Spleen (tissue), 13 donors: ENCODE measurements at places on chromosomes 3 and 15. TPM values are rescaled to one million over a fixed set of nuclear protein-coding genes. Genes with fewer than 3 reads are reported as not detected.

Gene MAGEF1
- polyA plus RNA-seq = 38.1 TPM

Gene SLC22A13
- polyA plus RNA-seq = 0.22 TPM

GRCh38 chr3:107822308-107822707 lies 268.5 kb downstream of the CD47 start:
- H3K4me3 ChIP-seq = no peak overlapping the region
- H3K4me1 ChIP-seq = no peaks in the 10 kb centered on the region
- no peak overlapping the region for H3K27ac ChIP-seq
- no peaks in the 10 kb centered on the region for H3K27me3 ChIP-seq

Gene CMTM7
- 38.3 TPM for polyA plus RNA-seq

Gene COL6A5
- polyA plus RNA-seq = not detected

- no peaks in the 10 kb centered on the region for H3K36me3 ChIP-seq
- H3K4me3 ChIP-seq = no peak overlapping the region
- DNase-seq = no peak
- no peaks in the 10 kb centered on the region for H3K4me1 ChIP-seq
- H3K27me3 ChIP-seq = no peaks in the 10 kb centered on the region
- no peak overlapping the region for H3K27ac ChIP-seq
These were observed 8.7 kb downstream of the DAZL start for GRCh38 chr3:16596352-16597032.

Gene A4GNT
- not detected for polyA plus RNA-seq

GRCh38 chr3:3813013-3813412 lies 13.8 kb downstream of the LRRN1 start:
- H3K36me3 ChIP-seq = no peaks in the 10 kb centered on the region
- no peak overlapping the region for H3K27ac ChIP-seq
- no peak overlapping the region for H3K4me3 ChIP-seq
- H3K4me1 ChIP-seq = no peaks in the 10 kb centered on the region

DNA sequence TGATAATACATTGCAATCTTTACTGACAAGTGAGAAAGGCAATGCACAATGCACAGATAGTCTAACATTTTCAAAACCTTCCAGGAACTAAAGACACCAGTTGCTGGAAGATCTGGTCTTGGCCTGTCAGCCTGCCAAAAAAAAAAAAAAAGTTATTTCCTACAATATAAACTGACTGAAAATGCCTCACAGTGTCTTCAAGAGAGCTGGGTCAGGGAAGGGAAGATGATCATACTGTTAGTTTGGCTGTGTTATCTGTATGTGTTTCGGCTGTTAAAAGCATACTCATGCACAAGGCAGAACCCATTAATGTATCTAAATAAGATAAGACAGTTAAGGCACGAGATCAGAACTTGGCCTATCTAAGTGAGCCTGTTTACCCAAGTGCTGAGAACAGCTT lies 673.4 kb downstream of the MECOM start:
- H3K27ac ChIP-seq = no peak overlapping the region
- H3K27me3 ChIP-seq = no peaks in the 10 kb centered on the region
- no peaks in the 10 kb centered on the region for H3K36me3 ChIP-seq
- no peak for DNase-seq
- no peaks in the 10 kb centered on the region for H3K4me1 ChIP-seq

DNA sequence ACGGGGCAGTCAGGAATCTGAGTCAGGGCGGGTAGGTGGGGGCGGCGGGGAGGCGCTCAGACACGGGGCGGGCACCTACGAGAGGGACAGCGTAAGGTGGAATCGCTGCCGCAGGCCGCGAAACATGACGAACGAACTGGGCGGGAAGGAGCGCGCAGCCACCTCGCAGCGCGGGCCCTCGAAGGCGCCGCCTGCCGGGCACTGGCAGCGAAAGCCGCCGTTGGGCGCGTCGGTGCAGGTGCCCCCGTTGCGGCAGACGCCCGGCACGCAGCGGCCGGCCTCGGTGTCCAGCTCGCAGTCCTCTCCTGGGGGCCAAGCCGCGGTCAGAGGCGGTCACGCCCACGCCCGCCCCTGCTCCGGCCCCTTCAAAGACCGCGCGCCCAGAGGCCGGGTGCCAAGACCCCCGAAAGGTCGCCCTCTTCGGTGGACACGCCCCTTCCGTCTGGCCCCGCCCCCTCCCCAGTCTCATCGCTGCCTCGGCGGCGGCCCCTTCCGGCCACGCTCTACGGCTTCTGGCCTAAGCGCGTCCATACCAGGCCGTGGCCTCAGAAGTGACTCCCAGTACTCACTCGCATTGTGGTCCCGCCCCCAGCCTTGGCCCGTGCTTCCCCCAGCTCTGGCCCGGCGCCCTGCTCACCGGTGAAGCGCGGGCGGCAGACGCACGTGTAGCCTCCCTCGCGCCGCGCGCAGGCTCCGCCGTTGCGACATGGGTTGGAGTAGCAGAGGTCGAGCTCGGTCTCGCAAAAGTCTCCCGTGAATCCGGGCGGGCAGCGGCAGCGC lies 6.4 kb downstream of the CELSR3 start:
- peaks cover 13% of the 10 kb centered on the region for H3K27me3 ChIP-seq
- H3K36me3 ChIP-seq = no peaks in the 10 kb centered on the region
- H3K4me3 ChIP-seq = peak overlapping the region; percentile 59
- peak; percentile 94 for DNase-seq
- peaks cover 30% of the 10 kb centered on the region for H3K4me1 ChIP-seq
- H3K27ac ChIP-seq = peak overlapping the region; percentile 88

Gene SV2B
- polyA plus RNA-seq = 0.26 TPM
